AG10803 (cell line): ENCODE measurements at places on chromosomes 1 and 21.

DNA sequence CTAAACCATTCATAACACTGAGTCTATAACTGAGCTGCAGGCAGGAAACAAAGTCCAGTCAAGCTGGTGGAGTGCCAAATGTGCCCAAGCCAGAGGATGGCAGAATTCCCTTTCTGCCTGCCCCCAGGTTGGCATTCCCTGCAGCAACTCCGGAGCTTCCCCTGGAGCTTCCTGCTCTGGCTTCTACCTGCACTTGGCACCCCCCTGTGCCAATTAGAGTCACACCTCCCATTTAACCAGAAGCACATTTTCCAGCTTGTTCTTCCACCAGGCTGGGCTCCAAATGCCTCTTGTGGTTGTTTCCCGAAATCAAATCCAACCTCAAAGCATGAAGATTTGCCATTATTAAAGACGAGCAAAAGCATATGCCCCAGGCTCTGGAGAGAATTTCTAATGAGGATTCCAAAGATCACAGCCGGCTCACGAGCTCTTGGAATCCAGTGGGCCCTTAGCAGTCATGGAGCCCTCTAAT is 294.5 kb downstream of the RRAGC start:
- DNase-seq: no peak

GRCh38 chr1:47445823-47446550 is 8.1 kb downstream of the FOXD2 start:
- no peak for DNase-seq

- no peak for DNase-seq
Observed at GRCh38 chr1:69363236-69363635, 204.5 kb upstream of the LRRC7 start.

GRCh38 chr1:106681939-106682522 is 374.4 kb upstream of the PRMT6 start:
- no peak for DNase-seq

DNA sequence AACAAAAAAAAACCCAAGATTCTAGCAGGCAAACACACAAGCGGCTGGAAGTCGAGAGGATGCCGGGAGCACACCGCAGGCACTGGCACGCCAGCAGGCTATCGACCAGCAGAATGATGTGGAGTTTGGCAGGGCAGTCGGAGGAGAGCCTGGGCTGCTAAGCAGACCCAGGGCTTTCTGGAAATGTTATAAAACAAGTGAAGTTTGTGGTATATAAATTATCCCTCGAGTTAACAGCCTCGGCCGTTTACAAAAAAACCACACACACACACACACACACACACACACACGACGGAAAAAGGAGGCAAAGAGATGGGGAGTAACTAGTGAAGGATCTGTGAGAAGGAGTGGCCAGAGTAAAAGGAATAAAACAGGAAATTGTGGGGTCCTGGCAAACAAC is 87.2 kb upstream of the IVNS1ABP start:
- DNase-seq: peak; percentile 71

DNA sequence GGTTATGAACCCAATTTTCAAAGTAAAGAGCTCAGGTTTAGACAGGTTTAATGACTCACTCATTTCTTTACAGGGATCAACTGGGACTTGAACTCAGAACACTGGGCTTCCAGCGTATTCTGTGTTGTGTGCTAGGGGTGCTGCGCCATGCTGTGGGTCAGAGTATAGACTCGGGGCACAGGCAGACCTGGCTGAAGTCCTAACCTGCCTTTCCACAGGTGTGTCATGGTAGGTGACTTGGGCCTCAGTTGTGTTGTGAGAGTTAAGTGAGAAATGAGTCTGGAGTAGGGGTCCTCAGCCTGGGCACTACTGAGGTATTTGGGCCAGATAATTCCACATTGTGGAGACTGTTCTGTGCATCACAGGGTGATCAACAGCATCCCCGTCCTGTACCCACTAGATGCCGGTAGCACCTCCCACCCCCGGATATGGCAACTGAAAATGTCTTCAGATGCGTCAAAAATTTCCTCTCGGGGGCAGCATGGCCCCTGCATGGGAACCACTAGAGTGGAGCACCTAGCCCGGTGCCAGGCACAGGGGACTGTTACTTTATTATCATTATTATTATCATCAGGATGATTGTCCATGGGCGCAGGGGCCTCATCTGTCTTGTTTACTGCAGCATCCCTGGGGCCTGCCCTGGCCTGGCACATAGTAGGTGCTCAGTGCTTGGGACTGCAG is 575.5 kb downstream of the PTPRU start:
- no peak for DNase-seq

- DNase-seq: peak; percentile 46
Observed at GRCh38 chr1:40612345-40612831, 53.1 kb downstream of the RIMS3 start.

GRCh38 chr1:202405928-202406327 is 57.4 kb downstream of the PPP1R12B start:
- DNase-seq: peak; percentile 16

- no peak for DNase-seq
Observed at GRCh38 chr1:77218477-77219165, 609 bp downstream of the PIGK start.

- no peak for DNase-seq
Observed at GRCh38 chr1:209890641-209891330, 47.2 kb upstream of the SYT14 start.

DNA sequence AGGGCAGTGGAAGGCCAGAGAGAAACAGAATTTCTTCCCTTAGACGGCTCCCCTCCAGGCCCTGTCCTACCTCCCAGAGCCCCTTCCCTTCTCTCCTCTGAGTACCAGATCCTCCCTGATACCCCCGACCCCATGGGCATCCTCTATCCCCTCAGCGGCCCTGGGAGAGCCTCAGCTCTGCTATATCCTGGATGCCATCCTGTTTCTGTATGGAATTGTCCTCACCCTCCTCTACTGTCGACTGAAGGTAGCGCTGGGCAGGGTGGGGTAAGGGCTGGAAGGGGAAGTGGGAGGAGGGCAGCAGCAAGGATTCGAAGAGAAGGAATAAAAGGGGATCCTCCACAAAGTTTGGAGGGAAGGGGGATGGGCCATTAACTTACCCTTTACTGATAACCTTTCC is 2.7 kb downstream of the FCER1G start:
- DNase-seq: no peak

DNA sequence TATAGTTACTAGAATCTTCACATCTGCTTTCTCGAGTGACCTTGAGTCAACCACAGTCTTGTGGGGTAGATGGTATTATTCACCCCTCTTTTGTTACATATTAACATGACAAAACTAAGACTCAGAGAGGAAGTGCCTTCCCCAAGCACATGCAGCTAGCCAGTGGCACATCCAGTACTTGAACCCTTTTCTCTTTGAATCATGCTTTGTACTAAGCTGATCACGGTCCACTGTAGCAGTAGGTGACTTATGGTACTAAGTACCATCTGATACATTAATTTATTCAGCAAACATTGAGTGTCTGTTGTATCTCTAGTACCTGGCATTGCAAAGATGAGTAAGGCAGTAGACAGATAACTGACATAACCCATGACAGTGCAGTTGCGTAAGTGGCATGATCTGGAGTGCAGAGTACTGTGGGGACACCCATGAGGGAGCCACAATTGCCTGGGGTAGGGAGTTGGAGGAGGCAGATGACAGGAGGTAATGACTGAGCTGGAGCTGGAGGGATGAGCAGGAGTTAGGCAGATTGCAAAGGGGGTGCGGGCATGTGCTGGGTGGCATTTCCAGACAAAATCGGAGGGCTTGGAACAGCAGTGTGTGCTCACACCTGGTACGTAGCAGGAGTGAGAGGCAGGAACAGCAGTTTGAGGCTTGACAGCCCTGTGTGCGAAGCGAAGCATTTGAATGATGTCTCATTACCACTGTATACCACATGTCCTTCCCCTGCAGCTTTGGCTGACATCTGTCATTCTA is 29.8 kb downstream of the UCK2 start:
- DNase-seq: peak; percentile 58
